Activated CD4-positive, alpha-beta T cell treated with anti-CD3 and anti-CD28 coated beads, Interleukin-2, amount 50 U/mL, for 24 hours (primary cell): ENCODE measurements at places on chromosomes 2 and 18.

GRCh38 chr2:3475771-3476170 lies 43.6 kb downstream of the ADI1 start:
- DNase-seq: no peak

DNA sequence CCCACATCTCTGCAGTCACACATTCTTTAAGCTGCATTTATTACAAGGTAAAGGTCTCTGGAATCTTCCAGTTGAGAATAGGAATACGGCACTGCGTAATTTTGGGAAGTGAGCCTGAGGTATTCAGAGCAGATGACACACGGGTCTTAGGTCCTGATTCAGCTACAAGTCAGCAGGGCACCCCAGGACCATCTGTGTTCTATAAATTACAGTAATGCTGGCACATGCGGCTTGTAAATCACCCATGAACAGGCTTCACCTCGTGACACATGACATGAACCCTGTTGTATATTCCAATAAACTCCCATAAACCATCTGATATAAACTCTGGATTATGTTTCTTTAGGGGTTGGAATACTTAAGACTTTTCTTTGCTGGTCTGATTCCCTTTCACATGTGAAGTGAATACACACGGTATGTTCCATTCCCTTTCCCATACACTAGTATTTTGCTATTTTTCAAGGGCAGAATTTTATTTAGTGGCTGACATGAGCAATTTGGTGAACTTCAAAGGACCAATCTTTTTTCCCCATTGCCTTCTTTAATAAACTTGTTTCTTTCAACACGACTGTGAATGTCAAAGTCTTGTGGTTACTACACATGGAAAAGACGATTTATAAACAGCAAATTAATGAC lies 298.6 kb downstream of the MEIS1 start:
- DNase-seq: no peak

DNA sequence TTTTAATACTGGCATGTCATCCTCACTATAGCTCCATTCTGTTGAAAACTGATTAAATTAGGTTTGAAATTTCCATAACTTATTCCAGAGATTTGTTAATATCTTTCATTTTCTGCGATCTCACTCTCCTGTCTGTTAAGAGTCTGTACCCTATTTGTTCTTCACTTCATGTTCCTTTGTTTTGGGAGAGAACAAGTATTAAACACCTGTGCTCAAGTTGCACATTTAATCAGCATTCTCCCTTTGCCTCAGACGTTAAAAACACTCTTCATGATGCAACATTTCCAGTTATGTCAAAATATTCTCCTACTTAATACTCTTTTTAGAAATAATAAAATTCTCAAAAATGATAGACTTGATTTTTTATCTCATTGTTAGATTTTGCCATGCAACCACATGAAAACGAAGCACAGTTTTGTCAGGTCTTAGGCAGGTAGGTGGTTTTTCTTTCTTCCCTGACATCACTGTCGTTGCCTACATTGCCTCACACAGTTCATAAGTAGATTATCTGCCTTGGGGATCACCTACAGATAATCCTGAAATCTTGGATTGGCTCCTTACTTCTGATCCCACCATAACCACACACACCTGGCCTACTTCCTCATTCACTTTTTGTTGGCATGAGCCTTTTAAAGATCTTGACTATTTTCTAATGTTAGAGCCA lies 109.9 kb downstream of the GAREM1 start:
- no peak for DNase-seq

GRCh38 chr2:31660812-31661335 lies 80.1 kb upstream of the SRD5A2 start:
- DNase-seq: no peak

GRCh38 chr2:103669531-103669930 lies 907.7 kb downstream of the TMEM182 start:
- no peak for DNase-seq

- DNase-seq: no peak
Observed at GRCh38 chr2:85741833-85742455, 11.8 kb upstream of the ATOH8 start.

- no peak for DNase-seq
Observed at GRCh38 chr2:81481242-81481993, 1176.9 kb upstream of the LRRTM1 start.

DNA sequence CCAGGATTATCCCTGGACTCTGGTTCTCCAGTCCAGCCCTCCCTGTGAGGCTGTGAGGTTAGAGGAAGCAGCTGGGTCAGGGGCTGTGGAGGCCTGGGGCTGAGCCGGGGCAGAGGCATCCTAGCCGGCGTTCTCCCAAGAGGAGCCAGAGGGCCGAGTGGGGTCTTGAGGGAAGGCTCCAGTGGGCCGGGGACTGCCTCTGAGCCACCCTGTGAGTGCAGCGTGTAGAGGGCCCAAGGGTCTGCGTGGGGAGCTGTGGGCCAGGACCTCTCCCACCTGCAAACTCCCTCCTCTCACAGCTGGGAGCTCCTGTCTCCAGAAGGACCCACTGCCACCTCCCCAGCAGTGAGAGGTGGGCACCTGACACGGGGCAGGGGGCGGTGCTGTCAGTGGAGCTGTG lies 41.0 kb downstream of the GLI2 start:
- no peak for DNase-seq

GRCh38 chr2:96870626-96871255 lies 861 bp upstream of the SEMA4C start:
- no peak for DNase-seq

DNA sequence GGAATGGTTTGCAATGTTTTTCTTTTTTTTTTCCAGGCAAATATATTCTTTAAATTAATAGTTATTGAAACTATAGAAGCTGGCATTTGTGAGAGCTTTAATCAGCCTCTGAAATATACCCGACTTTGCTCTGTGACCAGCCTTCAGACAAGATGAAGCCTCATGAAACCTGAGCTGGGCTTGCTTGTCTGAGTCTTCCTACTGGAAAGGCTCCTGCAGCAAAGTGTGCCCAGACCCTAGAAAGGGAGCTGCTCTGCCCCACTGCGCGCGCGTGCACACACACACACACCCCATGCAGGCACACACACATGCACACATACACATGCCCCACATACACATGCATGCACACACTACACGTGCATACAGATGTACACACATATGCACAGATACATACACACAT lies 203.3 kb upstream of the NT5C1B start:
- no peak for DNase-seq

- DNase-seq: no peak
Observed at GRCh38 chr2:25115902-25116301, 52.5 kb downstream of the POMC start.

- DNase-seq: no peak
Observed at GRCh38 chr2:145108361-145108778, 588.5 kb upstream of the ZEB2 start.

DNA sequence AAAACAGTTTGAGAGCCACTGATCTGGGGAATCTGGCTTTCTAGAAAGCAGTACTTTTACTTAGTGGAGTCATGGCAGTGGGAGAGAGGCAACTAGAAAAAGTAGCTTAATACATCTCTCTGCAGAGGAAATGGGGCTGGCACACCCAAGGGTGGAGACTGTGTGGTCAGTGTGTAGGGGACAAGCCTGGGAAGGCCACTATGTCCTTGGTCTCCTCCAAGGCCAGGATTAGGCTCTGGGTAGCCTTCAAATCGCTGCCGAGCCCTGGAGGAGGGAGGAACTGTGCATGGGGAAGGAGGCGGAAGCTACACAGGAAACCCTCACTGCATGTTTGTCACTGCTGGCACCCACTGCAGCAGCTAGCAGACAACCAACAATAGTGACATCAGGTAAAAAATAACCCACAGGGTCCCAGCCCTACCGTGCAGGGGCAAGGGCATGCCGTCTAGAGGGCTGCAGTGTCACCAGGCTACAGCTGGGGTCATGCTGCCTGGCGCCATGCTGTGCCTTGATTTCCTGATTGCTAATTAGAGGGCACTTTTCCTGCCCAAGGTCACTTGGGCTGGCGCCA lies 34.8 kb downstream of the LBH start:
- DNase-seq: no peak

- no peak for DNase-seq
Observed at GRCh38 chr2:36451512-36451911, 95.9 kb downstream of the CRIM1 start.

GRCh38 chr18:5309888-5310470 lies 14.5 kb upstream of the ZBTB14 start:
- DNase-seq: no peak

DNA sequence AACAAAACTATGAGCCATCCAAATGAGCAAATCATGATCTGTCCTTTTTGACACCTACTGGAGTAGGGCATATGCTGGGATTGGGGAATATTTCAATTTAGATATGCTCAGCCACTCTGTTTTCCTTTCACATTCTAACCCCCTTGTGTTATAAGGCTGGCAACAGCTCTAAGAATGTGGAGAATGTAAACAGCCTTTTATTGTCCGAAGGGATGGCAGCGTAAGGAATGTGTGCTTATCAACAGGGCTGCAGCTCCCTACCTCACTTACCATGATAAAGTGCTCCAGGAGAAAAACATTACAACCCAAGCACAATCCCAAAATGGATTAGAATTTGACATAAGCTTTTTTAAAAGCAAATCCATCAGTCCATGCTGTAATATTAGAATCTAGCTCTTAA lies 2.2 kb downstream of the NXPH2 start:
- DNase-seq: no peak

GRCh38 chr2:235500761-235501672 lies 7.2 kb downstream of the AGAP1 start:
- DNase-seq: no peak

DNA sequence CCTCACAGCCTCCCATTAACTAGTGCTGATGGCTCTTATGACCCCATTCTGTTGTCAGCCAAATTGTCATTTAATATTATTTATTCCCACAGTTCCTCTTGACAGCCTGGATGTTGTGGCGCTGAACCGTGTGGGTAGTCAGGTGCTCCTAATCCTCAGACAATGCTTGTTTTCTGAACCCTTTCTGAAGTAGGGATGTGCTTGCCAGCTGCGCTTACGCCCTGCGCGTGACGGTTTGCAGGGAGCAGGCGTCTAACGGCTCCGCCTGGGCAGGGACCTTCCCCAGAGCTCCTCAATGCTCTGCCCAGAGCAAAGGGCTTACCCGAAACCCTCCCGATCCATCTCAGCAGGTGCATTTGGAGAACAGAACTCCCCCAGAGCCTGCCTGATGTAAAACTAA lies 358.2 kb upstream of the MYT1L start:
- no peak for DNase-seq

GRCh38 chr18:47842836-47843235 lies 87.6 kb downstream of the SMAD2 start:
- no peak for DNase-seq

- DNase-seq: no peak
Observed at GRCh38 chr2:9287400-9288045, 80.9 kb downstream of the ASAP2 start.

DNA sequence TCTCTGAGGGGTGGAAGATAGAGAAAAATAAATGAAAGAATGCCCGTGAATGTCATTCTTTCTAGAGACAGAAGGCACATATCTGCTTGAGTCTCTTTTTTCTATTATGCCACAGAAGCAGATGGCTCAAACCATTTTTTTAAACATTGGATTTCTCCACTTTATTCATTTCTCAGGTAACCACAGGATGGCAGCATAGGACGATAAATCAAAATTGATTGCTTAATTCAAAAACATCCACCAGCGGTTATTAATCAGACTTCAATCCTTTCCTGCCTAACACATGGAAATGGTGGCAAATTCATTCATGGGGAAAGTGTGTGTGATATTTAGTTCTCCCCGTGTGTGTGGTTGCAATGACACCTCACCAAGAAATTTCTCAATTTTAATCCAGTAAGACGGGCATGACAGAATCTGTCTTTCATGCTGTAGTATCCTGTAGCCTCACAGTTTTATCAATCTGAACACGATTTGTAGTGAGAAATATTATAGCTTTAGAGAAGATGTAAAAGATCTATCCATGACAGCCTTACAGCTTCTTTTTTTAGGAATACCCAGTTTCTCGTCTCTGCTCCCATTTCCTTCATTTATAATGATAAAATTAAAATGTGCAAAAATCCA lies 72.2 kb downstream of the DSC3 start:
- no peak for DNase-seq

DNA sequence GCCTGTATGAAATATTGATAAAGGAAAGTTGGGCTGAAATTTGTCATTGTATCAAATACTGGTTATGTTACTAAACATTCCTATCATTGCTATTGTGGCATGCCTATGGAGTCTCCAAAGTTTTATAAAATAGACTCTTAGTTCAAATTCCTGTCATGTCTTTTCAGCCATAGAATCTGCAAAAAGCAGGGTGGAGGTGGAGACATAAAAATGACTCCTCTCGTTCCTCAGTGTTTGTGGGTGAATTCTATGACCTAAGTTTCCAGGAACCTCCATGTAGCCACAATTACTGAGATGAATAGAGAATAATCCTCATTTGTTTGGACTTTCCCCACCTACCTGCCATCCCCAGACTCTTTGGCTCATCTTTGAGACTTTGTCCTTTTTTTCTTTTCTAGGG lies 326.3 kb upstream of the ETAA1 start:
- no peak for DNase-seq

DNA sequence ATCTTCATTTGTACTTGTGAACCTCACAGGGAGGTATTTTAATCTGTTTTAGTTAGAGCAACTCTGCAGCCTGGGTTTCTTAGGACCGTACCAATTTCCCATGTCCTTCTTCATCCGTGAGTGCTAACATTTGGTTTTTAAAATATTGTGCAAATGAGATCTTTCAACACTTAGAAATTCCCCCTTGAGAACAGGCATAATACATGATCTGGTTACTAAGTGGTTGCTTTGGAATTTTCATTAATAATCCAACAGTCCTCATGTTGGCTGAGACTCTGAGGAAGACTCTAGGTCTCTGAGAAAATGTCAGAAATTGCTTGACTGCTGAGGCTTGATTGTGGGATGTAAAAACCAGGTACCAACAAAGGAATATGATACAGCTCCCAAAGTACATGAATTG lies 125.6 kb upstream of the CDCA7 start:
- no peak for DNase-seq

- DNase-seq: no peak
Observed at GRCh38 chr2:187482796-187483195, 34.7 kb upstream of the CALCRL start.

DNA sequence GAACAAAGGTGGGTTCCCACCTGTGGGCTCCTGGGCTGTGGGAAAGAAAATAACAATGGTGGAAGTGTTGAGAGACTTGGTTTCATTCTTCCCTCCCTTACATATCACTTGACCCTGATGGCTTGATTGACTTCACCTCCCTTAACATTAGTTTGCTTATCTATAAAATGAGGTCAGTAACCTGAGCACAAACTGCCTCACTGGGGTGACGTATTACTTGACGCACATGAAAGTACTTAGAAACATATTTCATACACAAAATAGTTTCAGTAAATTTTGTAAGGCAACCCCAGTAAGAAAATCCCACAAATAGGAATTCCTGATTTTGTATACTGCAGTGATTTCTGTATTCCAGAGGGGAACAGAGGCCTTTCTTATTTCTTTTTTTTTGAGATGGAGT lies 29.4 kb upstream of the LPIN2 start:
- DNase-seq: no peak

GRCh38 chr2:43152741-43153647 lies 73.4 kb downstream of the ZFP36L2 start:
- DNase-seq: no peak
